ENCODE measurements at places on chromosomes 1 and 21. TPM values are rescaled to one million over a fixed set of nuclear protein-coding genes. Genes with fewer than 3 reads are reported as not detected.

CFHR5 gene
- not detected for total RNA-seq

KIAA1614 gene
- total RNA-seq, result 5.8 TPM

C1orf116 gene
- 0.36 TPM for total RNA-seq

ARTN gene
- 0.62 TPM for total RNA-seq

S100A3 gene
- total RNA-seq, result 0.30 TPM

AIDA gene
- 37.4 TPM for total RNA-seq

DNA sequence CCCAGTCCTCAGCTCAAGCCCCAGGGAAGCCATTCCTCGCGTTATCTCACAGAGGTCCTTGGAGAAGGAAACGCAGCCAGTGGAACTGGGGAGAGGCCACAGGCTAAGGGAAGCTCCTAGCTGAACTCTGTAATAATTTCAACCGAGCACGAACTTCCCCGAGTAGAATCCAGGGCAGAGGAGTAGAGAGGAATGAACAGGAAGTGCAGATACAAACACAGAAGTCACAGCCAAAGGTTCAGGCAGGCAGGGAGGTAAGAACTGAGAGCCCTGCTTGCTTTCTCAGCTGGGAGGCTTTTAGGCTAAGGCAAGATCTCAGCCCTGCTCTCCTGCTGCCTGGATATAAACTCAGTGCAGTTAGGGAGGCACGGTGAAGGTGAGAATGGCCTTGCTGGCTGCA lies 23.7 kb downstream of the WARS2 start:
- no peak for DNase-seq

- DNase-seq, result no peak
Measured at GRCh38 chr1:236027104-236027503, 37.8 kb downstream of the NID1 start.

GRCh38 chr1:201481004-201481380 lies 12.0 kb upstream of the PHLDA3 start:
- DNase-seq, result no peak

DNA sequence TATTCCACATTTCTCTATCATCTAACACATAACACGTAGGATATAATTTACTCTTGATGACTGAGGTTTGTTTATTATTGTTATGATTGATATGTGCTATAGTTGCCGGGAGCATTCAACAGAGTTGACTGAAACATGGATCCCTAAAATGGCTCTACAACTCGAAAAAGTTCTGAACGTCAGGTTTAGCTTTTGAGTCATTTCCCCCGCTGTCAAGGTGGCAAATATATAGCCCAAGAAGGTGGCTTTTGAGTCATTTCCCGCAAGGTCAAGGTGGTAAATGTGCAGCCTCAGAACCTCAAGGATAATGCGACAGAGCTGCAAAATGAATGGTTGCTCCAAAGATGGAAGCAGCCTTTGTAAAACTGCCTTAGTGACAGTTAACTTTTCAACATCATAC lies 104.0 kb downstream of the NIBAN1 start:
- no peak for DNase-seq

DNA sequence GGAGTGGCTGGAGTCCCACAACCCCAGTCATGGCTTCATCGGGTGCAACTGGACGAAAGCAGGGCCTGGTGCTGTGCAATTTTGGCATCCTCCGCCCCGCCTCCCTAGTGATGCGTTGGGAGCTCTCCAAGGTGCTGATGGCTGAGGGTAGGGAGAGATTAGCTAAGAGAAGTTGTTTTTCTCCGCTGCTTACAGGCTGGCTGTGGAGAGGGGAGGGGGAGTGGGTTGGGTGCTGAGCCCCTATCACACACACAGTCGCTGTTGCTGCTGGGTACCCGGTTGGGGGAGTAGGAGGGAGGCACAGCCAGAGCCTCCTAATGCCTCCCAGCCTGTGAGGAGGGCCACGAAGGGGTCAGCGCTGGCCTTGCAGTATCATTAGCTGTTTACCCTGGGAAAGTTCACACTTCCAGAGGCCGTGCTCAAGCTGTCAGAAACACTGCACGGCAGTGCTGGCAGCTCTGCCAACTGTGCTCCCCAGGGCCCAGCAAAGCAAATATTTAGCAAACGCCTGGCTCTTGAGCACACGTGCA lies 110.0 kb downstream of the GRIK3 start:
- DNase-seq, result peak; percentile 30

- no peak for DNase-seq
Measured at GRCh38 chr21:43817157-43818086, 28.0 kb downstream of the RRP1 start.

- peak; percentile 88 for DNase-seq
Measured at GRCh38 chr1:39132505-39133339, 71.8 kb upstream of the MACF1 start.

GRCh38 chr1:119492763-119493162 lies 14.2 kb upstream of the HSD3B1 start:
- DNase-seq, result no peak

DNA sequence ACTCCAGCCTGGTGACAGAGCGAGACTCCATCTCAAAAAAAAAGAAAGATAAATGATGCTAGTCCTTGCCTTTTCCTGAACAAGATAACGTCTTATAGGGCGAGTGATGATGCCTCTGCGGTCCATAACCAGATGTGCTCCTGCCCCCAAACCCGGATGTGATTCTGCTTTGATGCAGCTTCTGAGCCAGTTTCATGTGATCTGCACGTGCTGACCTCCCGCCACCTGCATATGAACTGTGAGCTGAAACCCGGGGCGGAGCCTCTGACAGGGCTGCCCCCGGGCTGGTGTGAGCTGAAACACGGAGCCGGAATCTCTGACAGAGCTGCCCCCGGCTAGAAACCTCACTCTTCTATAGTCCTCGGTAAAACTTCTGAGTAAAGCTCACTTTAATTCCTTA lies 1.3 kb downstream of the KRTAP12-4 start:
- DNase-seq, result no peak

DNA sequence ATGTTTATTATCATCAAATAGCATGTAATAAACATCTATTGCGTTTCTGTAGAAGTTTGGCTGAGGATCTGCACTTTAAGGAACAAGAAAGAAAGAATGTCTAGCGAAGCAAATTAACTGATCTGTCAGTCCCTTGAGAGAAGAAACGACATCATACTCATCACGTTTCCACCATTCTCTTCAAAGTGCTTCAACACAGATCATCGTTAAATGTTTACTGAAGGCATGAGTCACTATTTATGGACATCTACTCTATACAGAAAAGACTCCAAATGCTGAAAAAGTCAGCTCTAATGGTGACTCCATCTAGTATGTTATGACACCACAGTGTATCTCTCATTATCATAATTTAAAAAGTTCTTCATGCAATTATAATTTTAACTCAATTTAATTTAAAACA lies 369.1 kb downstream of the RGS7 start:
- no peak for DNase-seq

DNA sequence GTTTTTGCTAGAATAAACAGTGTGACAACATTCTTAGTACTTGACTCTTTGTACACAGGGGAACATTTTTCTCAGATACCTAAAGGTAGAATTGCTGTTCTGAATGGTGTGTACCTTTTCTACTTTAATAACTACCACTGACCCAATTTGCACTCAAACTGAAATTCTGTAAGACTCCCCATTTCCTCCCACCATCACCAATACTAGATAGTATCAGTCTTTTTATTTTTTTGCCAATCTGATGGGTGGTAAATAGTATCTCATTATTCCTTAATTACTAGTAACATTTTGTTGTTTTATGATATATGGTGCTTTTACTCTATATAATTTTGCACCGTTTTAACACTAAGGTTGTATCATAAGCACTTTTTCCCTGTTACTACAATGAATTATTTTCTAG lies 28.8 kb upstream of the GCLM start:
- DNase-seq, result no peak

DNA sequence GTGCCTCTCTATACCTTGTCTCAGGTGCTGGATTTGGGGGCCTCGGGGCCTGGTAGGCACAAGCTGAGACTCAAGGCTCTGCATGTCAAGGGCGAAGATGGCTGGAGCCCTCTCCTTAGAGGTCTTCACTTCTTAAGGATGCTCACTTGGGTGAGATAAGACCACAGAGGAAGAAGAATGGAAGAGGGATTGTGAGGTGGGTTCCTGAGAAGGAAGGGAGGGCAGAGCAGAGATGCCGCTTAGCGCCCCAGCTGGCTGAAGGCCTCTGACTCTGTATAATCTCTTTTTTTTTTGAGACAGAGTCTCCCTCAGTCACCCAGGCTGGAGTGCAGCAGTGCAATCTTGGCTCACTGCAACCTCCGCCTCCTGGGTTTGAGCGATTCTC lies 32.2 kb downstream of the SOX13 start:
- DNase-seq, result no peak

- no peak for DNase-seq
Measured at GRCh38 chr21:44618909-44619308, 7.0 kb downstream of the KRTAP10-8 start.

- DNase-seq, result no peak
Measured at GRCh38 chr21:36973986-36974850, 7.7 kb upstream of the HLCS start.

GRCh38 chr1:30616759-30617158 lies 106.6 kb downstream of the MATN1 start:
- DNase-seq, result no peak

GRCh38 chr1:67801903-67802302 lies 31.4 kb downstream of the GNG12 start:
- no peak for DNase-seq

DNA sequence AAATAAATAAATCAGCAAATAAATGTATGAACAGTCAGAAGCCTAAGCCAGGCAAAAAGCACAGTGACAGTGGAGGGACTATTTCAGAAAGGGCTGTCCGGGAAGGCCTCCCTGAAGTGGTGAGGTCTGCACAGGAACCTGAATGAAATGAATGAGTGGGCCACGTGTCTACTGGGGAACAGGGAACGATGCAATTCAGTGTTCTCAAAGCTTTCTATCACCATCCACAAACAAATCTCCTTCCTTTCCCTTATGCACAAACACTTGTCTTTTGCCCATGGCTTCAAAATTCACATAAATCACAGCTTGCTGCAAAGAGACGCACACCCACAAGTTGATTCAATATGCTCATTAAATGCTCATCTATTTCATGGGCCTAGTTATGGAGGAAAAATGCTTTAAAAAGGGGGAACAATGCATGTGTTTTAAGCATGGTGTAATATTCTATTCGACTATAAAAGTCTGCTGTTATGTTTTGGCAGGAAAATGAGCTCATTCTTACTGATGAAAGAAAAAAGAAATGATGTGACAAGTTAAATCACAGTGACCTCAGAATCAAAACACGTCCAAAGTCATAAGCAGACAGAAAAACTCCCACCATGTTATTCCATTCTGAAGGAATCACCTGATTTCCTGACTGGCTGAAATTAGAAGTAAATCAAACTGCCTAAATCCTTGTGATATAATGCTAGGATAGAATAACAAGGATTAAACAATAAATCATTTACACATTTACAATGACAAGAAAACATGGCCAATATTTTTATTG lies 21.6 kb downstream of the URB1 start:
- DNase-seq, result no peak

- DNase-seq, result no peak
Measured at GRCh38 chr21:33024201-33025103, 1.3 kb upstream of the OLIG2 start.

- DNase-seq, result no peak
Measured at GRCh38 chr1:27152829-27153548, 1.9 kb downstream of the SLC9A1 start.

All from heart right ventricle (tissue), 16 donors.